Activated CD4-positive, alpha-beta T cell treated with anti-CD3 and anti-CD28 coated beads for 48 hours (primary cell): ENCODE measurements at places on chromosomes 5 and 9.

GRCh38 chr9:123324767-123325183 lies 31.2 kb upstream of the CRB2 start:
- DNase-seq: no peak

GRCh38 chr9:37028420-37029031 lies 5.5 kb downstream of the PAX5 start:
- DNase-seq: no peak

DNA sequence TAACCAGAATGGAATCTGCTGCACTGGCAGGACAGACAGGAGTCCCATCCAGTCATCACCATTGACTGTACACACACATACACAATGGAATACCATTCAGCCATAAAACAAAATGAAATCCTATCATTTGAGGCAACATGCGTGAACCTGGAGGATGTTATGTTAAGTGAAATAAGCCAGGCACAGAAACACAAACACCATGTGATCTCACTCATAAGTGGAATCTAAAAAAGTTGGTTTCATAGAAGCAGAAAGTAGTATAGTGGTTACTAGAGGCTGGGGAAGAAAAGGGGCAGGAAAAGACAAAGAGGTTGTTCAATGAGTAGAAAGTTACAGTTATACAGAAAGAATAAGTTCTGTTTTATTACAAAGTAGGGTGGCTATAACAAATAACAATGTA lies 884.0 kb upstream of the ACO1 start:
- DNase-seq: no peak

GRCh38 chr5:176810687-176811501 lies 535 bp downstream of the UNC5A start:
- no peak for DNase-seq

- DNase-seq: no peak
These were observed 221.7 kb downstream of the ZNF608 start for GRCh38 chr5:124524552-124525232.

GRCh38 chr5:62306896-62307689 lies 1.1 kb downstream of the KIF2A start:
- peak; percentile 73 for DNase-seq

GRCh38 chr9:110282018-110282738 lies 25.9 kb upstream of the TXN start:
- no peak for DNase-seq

- no peak for DNase-seq
These were observed 96.1 kb downstream of the PDE8B start for GRCh38 chr5:77306531-77306930.

GRCh38 chr5:174736331-174736721 lies 11.9 kb downstream of the MSX2 start:
- no peak for DNase-seq

DNA sequence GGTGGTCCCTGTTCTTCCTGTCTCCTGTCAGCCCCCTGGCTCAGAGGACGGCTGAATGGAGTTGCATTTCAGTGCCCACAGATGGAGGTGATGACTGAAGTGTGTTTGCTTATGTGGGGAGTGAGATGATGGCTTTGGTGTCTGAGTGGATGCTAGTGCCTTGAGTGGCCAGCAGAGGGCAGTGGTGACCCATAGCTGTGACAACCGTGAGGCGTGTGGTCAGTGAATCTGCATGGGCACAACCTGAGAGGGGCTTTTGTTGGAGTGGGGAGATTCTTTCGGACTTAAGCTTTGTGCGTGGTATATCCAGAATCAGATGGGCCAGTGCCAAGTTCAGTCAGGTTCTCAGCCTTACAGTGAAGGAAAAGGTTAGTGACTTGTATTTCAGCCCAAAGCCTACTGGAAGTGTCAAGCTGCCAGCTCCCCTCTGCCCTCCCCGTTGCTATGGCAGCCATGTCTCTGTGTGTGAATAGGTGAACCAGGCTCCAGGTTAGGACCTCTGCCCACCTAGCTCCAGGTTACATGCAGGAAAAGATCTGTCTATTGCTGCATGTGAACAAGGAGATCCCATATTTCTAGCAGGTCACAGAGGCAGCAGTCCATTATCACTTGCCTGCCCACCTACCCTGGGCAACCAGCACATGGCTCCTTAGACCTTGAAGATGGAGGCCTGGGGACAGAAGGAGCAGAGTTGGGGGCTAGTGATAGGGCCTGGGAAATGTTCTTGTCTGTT lies 14.7 kb upstream of the CXXC5 start:
- DNase-seq: peak; percentile 74

DNA sequence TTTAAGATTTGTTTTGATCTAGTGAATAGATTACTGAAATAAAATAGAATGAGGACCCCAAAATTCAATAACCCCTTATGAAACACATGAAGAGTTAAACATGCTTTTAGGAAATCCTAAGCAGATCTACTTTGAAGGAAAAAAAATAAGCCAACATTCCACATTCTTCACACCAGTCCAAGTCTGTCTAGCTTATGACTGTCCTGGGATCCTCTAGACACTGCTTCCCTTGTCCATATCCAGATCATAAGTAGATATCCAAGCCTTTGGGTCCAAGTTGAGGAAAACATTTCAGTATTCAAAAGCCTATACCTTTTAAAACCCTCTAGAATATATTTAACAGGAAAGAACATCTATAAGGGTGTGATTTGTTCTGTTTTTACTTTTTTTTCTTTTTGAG lies 58.8 kb upstream of the MINAR2 start:
- no peak for DNase-seq

- no peak for DNase-seq
These were observed 135.0 kb downstream of the STARD4 start for GRCh38 chr5:111377306-111377705.

DNA sequence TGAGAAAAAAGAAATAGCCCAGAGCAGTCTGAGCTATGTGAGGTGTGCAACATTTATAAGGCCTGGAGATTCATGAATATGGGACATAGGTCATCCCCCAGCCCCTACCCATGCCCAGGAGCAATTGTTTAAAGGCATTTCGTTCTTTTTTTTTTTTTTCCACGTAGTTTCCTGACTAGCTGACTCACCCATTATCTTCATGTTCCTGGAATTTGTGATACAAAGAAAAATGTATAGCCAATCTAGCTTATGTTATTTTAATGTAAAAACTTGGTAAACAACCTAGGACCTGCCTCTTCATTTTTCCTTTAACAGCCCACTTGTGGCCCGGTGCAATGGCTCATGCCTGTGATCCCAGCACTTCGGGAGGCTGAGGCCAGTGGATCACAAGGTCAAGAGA lies 81.3 kb downstream of the OSTF1 start:
- no peak for DNase-seq
